NCI-H1694 treated with DMSO at 0.1 percent for 48 hours (cell line): ENCODE measurements at places on chromosomes 11 and 22.

DNA sequence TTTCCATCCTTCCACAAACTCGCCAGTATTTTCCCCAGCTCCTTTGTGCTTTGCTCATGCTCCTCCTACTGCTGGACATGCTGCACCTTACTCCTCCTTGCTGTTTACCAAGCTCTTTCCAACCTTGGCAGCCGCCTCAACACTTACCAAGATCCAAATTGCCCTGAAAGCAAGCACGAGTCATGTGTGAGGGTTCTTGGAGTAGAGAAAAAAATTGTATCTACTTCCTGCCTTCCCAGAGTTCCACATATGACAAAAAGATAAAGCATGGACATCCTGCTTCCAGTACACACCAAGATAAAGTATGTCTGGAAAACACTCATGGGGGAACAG lies 767.5 kb downstream of the NTM start:
- no peak for DNase-seq

GRCh38 chr11:71557257-71557656 lies 8.1 kb upstream of the KRTAP5-10 start:
- DNase-seq = no peak

- no peak for DNase-seq
Observed at GRCh38 chr11:87173185-87174039, 135.7 kb downstream of the TMEM135 start.

- no peak for DNase-seq
Observed at GRCh38 chr11:124152770-124153407, 30.3 kb upstream of the OR10D3 start.

DNA sequence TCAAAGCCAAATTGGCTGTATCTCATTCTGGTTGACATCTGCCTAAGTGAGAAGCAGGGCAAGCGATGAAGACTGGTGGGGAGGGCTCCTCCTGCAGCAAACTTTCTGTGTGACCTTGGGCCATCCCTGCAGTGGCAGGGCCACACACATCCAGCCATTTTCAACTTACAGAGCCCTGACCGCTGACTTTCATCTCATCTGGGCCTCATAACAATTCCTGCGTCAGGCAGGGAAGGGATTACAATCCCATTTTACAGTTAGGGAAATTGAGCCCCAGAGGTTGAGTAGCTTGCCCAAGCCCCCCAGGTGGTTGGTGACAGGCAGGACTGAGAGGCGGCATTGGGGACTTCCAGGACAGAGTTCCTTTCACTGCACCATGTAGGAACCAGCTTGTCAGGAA lies 21.9 kb downstream of the TPBGL start:
- DNase-seq = no peak

GRCh38 chr11:134060316-134060715 lies 8.6 kb upstream of the JAM3 start:
- no peak for DNase-seq

- no peak for DNase-seq
Observed at GRCh38 chr11:9210224-9210921, 54.8 kb downstream of the DENND5A start.

DNA sequence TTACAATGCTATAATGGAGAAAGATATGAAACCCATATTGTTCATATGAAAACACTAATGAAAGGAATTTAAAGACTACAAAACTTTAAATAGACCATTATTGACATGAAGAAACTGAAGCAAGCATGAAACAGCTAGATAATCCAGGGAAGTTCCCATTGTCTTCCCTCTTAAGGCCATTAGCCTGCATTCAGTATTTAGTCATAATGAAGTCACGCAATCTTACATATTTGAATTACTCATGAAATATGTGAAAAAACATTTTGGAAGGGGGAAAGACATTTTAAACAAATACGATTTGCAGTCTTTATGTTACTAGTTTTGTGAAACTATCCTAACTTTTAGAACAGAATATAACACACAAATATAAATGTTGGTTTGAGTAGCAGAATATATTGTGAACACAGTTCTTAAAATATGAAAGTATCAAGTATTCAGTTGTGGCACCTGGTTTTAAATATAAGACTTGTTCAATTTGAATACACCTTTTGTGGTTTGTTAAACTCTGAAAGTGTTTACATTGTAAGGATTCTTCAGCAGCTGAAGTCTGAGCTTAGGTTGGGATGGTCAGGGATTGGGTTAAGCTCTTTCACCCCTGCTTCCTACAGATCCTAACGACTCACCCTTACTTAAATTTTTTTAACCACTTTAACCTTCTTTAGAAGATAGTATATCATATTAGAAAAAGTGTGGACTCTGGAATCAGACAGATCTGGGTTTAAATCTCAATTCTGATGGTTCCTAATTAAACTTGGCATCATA lies 500.3 kb upstream of the TENM4 start:
- no peak for DNase-seq

DNA sequence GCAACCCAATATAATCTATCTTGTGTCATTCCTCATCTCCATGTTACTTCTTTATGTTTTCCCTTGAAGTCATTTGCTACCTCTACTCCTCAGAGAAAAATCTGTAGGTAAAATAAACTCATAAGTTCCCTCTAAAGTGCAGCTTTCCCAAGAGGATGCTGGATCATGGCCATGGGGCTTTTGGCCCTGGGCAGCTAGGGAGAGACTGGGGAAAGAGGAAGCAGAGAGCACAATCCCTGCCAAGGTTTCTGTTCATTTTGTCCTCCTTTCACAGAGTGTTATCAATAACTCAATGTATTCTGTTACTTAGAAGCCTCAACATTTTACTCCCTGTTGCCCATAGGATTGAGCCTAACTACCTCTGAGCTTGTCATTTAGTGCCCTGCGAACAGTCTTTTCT lies 9.0 kb downstream of the RNF121 start:
- no peak for DNase-seq

- no peak for DNase-seq
Observed at GRCh38 chr11:59295435-59295834, 63.3 kb upstream of the OR5AN1 start.

DNA sequence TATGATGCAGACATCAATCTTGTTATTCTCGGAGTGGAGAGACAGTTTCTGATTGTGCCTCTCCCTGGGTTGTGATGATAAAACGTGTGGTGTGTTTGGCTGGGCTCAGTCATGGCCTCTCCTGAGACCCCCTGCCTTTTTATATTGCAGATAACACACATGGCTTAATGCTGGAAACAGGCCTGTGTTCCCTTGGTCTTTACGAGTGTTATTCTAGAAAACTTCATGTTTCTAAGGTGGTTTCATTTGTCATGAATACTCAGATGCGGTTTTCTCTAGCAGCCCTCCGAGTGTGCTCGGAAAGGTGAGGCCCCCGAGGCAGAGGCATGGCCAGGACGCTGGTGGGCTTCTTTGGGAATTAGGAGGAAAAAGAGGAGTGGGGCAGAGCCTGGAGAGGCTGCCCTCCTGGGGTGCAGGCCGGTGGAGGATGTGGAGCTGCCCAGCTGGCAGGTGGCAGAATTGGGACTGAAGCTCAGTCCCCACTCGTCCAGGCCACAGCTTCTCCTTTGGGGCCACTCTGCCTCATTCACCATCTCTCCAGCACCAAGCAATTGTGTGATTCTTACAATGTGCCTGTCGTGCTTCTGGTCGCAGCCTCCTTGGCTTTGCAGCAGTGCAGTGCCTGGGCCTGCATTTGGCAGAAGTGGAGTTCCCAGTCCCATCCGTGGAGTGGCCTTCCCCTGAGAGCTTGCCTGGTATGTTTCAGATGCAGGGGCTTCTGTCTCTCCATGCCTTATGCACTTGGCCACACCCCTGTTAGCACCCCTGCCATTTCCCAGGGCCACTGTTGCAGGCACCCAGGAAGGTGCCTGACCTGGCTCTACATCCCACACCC lies 309.6 kb downstream of the TBC1D22A start:
- DNase-seq = no peak
